ENCODE measurements at places on chromosomes 16 and 17.

DNA sequence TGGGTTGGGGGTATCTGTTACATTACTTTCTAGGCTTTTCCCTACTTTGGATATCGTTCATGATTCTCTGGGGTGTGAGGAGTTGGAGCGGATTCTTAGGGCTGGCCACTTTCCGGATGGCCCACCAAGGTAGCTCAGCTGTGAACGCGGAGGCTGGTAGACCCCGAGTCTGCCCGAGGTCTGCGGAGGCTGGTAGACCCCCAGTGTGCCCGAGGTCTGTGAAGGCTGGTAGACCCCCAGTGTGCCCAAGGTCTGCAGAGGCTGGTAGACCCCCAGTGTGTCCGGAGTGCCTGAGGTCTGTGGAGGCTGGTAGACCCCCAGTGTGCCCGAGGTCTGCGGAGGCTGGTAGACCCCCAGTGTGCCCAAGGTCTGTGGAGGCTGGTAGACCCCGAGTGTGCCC lies 99.2 kb upstream of the ZNF469 start:
- DNase-seq = no peak

DNA sequence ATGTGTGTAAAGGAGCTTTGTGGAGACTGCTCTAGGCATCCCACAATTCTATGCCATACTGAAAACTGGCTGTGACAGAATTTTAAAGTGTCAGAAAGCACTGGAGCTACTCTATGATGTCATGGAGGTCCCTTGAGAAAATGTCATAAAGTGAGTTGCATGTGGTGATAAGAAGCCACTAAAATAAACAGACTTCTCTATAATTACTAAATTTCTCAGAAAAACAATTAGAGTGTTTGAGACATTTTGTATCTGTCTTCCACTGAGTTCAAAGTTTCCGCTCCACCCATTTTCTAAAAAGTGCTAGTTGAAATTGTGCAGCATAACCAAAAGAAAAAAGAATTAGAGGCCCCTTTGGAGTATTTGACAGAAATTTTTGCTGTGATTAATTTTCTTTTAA lies 603.9 kb downstream of the KCNJ2 start:
- no peak for DNase-seq

- peak; percentile 80 for DNase-seq
Measured at GRCh38 chr17:29615048-29615385, 7.7 kb downstream of the CORO6 start.

- no peak for DNase-seq
Measured at GRCh38 chr16:48622456-48623303, 12.7 kb upstream of the N4BP1 start.

GRCh38 chr16:8673611-8674412 lies 605 bp upstream of the ABAT start:
- no peak for DNase-seq

- DNase-seq = no peak
Measured at GRCh38 chr17:77420095-77420803, 279.5 kb downstream of the SEC14L1 start.

DNA sequence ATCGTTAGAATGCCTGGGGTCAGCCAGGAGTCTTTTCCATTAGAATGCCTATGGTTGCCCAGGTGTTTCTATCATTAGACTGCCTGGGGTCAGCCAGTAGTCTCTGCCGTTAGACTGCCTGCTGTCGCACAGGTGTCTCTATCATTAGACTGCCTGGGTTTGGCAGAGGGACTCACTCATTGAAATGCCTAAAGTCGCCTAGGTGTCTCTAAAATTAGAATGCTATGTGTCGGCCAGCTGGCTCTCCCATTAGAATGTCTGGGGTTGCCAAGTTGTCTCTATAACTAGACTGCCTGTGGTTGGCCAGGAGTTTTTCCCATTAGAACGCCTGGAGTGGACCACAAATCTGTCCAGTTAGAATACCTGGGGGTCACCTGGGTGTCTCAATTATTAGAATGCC lies 2266.5 kb downstream of the TP53TG3F start:
- DNase-seq = no peak

GRCh38 chr17:79609673-79610645 lies 892 bp downstream of the RBFOX3 start:
- DNase-seq = no peak

GRCh38 chr16:89042711-89043551 lies 50.7 kb upstream of the ACSF3 start:
- DNase-seq = no peak

DNA sequence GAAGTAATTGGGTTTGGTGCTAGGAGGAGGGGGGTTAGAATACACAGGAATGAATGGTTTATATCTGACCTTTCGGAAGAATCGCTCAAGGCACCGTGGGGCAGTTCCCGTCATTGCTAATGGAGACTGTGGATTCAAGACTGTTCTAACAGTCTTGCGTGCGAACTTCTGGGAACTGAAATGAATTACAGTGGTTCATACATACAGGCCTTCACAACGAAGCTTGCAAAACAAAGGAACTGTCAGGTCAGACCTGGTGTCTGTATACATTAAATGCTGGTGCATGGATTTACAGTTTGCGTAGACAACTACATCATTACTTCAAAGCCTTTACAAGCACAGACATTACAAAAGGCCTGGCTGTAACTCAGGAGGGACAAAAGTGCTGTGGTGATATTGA lies 983.9 kb downstream of the CDH11 start:
- no peak for DNase-seq

DNA sequence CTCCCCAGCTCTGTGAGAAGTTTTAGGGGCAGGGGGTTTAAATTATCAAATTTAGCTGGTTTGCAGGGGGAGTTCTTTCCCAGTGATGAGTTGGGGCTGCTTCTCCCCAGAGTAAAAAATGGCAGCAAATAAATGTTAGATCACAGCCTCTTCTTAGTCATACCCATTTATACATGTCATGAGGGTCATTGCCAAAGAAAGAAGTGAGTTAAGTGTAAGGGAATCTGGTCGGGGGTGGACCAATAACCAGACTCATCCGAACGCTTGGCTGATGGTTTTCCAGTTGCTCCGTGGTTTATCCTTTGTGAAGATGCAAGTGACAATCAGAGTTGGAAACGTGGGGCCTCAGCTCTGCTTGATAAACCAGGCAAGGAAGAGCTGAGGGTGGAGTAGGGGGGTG lies 87.1 kb downstream of the PLXDC1 start:
- no peak for DNase-seq

DNA sequence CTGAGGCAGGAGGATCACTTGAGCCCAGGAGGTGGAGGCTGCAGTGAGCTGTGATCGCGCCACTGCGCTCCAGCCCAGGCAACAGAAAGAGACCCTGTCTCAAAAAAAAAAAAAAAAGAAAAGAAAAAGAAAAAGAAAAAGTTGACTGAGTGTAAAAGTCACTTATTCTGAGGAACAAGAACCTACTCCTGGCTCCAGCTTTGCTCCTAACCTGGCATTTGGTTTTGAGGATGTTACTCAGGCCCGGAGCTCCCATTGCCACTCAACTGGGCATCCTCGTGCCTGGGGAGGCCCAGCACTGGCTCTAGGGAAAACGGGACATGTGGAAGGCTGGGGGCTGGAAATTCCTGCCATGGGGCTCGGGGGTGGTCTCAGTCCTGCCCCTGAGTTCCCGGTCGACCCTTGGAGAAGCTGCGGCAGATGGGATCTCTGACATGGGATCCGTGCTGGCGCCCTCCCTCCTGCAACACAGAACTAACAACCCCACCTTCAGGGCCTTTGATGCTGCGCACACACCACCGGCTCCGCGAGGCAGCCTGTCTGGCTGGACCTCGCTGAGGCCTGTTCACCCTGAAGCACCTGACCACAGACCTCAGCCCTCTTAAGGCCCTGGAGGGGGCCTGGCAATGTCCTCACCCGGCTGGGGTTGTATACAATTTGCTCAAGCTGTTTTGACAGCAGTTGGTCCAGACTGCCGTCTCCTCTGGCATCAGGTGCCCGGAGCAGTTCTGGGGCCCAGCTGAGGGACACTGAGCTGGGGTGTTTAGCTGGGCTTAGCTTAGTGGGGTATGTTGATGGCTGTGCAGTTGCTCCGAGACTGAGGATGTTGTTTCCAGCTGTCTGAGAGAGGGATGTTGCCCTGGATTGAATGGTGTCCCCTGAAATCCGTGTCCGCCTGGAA lies 12.3 kb downstream of the CD7 start:
- DNase-seq = no peak
